Endodermal cell (in vitro differentiated cells): ENCODE measurements at places on chromosomes 7 and 10. TPM values are rescaled to one million over a fixed set of nuclear protein-coding genes. Genes with fewer than 3 reads are reported as not detected.

Gene NANOS1
- total RNA-seq, result 0.71 to 0.90 TPM (median 0.73 TPM) in 3 replicates

Gene SGPL1
- total RNA-seq, result 90.2 and 95.4 TPM in 2 replicates

Gene AKR1C3
- 6.1 TPM in 2 replicates for total RNA-seq

Gene AOAH
- total RNA-seq, result 0.59 and 0.70 TPM in 2 replicates

Gene CPA4
- not detected in 3 replicates for total RNA-seq

Gene NRG3
- 1.7 and 2.6 TPM in 2 replicates for total RNA-seq

Gene FKBP6
- total RNA-seq, result not detected in 3 replicates

Gene ACHE
- total RNA-seq, result 2.6 to 5.4 TPM (median 2.6 TPM) in 3 replicates

Gene SLC18A3
- not detected in 2 replicates for total RNA-seq

Gene TBXAS1
- total RNA-seq, result 6.7 to 14.1 TPM (median 13.5 TPM) in 3 replicates

Gene TSPAN12
- 47.6 to 56.0 TPM (median 50.3 TPM) in 3 replicates for total RNA-seq

Gene OR13A1
- total RNA-seq, result 0.16 to 0.36 TPM in 2 of 3 replicates, not detected in the other

Gene TMEM229A
- 1.5 and 2.1 TPM in 2 replicates for total RNA-seq

Gene KEL
- 32.9 to 106 TPM (median 86.0 TPM) in 3 replicates for total RNA-seq

Gene STEAP4
- not detected in 2 replicates for total RNA-seq

Gene PRSS58
- not detected in 2 replicates for total RNA-seq

Gene VWDE
- 8.2 and 11.8 TPM in 2 replicates for total RNA-seq

Gene MXI1
- total RNA-seq, result 28.3 and 31.3 TPM in 2 replicates

Gene SFRP5
- 1.8 to 2.3 TPM (median 2.1 TPM) in 3 replicates for total RNA-seq

Gene C7orf57
- 0.96 TPM in 1 of 3 replicates, not detected in the others for total RNA-seq

Gene C10orf143
- total RNA-seq, result 1.5 and 1.6 TPM in 2 replicates

Gene FAM20C
- total RNA-seq, result 46.8 and 53.5 TPM in 2 replicates

Gene DYNC1I1
- total RNA-seq, result 6.0 and 6.5 TPM in 2 replicates

Gene SRPK2
- 62.5 to 79.6 TPM (median 76.2 TPM) in 3 replicates for total RNA-seq

Gene STEAP1B
- 44.5 and 54.2 TPM in 2 replicates for total RNA-seq

Gene VSTM4
- 0.45 and 0.51 TPM in 2 replicates for total RNA-seq

Gene STAG3
- 0.95 to 2.8 TPM (median 1.2 TPM) in 3 replicates for total RNA-seq

Gene AMZ1
- 1.1 and 1.6 TPM in 2 replicates for total RNA-seq

Gene CCZ1B
- total RNA-seq, result 65.4 to 93.7 TPM (median 92.7 TPM) in 3 replicates

Gene DOCK1
- total RNA-seq, result 72.9 and 89.3 TPM in 2 replicates

Gene PLXNA4
- total RNA-seq, result 33.3 and 42.7 TPM in 2 replicates

Gene AKR1C8
- total RNA-seq, result not detected in 2 replicates

Gene SUN3
- not detected in 3 replicates for total RNA-seq

Gene CYP2E1
- 0.52 and 0.86 TPM in 2 replicates for total RNA-seq

Gene NUTM2B
- total RNA-seq, result 0.63 to 0.73 TPM in 2 of 3 replicates, not detected in the other

Gene MRPS33
- 50.1 to 57.0 TPM (median 56.9 TPM) in 3 replicates for total RNA-seq

Gene RAMP3
- total RNA-seq, result 0.32 TPM in 1 of 2 replicates, not detected in the other

Gene COBL
- total RNA-seq, result 25.2 and 27.5 TPM in 2 replicates

Gene PTPRN2
- total RNA-seq, result 0.55 to 0.77 TPM (median 0.69 TPM) in 3 replicates

Gene PRKCQ
- 22.3 to 29.1 TPM (median 28.1 TPM) in 3 replicates for total RNA-seq

Gene AQP1
- 0.38 to 0.91 TPM (median 0.78 TPM) in 3 replicates for total RNA-seq

Gene DNAH11
- total RNA-seq, result 0.80 to 28.5 TPM (median 0.99 TPM) in 3 replicates

Gene MSS51
- total RNA-seq, result 2.5 and 4.0 TPM in 2 replicates

Gene MRPL43
- 68.9 and 73.4 TPM in 2 replicates for total RNA-seq

Gene TMEM130
- 0.35 to 0.82 TPM in 2 of 3 replicates, not detected in the other for total RNA-seq

Gene SOSTDC1
- 0.09 and 0.13 TPM in 2 replicates for total RNA-seq

Gene SAP25
- 2.2 to 5.8 TPM (median 5.3 TPM) in 3 replicates for total RNA-seq

Gene CUZD1
- total RNA-seq, result not detected in 3 replicates

Gene GPR26
- not detected in 3 replicates for total RNA-seq

Gene FRAT2
- 35.2 and 35.5 TPM in 2 replicates for total RNA-seq

Gene FGFBP3
- 3.3 to 5.2 TPM (median 4.3 TPM) in 3 replicates for total RNA-seq

Gene HMX2
- not detected in 3 replicates for total RNA-seq

Gene KCND2
- total RNA-seq, result 0.38 to 0.71 TPM (median 0.63 TPM) in 3 replicates
